Colonic mucosa (tissue), 4 donors: ENCODE measurements at places on chromosomes 3 and 15. TPM values are rescaled to one million over a fixed set of nuclear protein-coding genes. Genes with fewer than 3 reads are reported as not detected.
A peak's percentile ranks its signal among the peaks of the same experiment; 100 is the strongest.

- no peaks in the 10 kb centered on the region for H3K36me3 ChIP-seq
- DNase-seq = no peak
- no peak overlapping the region for H3K27ac ChIP-seq
Observed at GRCh38 chr3:70111411-70111810, 111.9 kb downstream of the SAMMSON start.

DNA sequence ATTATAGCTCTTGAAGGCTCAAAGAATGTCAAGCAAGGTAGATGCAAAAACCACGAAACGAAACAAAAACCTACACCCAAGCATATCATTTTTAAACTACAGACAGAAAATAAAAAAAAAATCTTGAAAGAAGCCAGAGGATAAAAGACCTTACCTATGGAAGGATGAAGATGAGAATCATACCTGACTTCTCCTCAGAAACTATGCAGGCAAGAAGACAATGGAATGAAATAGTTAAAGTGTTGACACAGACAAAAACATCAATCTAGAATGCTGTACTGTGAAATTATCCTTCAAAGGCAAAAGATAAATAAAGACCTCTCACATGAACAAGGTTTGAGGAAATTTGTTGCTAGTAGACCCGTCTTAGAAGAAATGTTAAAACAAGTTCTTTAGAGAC, 372.0 kb downstream of the ZIC4 start:
- H3K4me3 ChIP-seq = no peak overlapping the region
- H3K27me3 ChIP-seq = no peaks in the 10 kb centered on the region
- H3K27ac ChIP-seq = no peak overlapping the region
- H3K4me1 ChIP-seq = no peaks in the 10 kb centered on the region

GRCh38 chr15:41779662-41780157, 5.4 kb downstream of the MAPKBP1 start:
- H3K4me3 ChIP-seq = no peak overlapping the region
- no peak overlapping the region for H3K27ac ChIP-seq
- peaks cover 4% of the 10 kb centered on the region for H3K4me1 ChIP-seq
- H3K36me3 ChIP-seq = no peaks in the 10 kb centered on the region
- DNase-seq = no peak
- H3K27me3 ChIP-seq = no peaks in the 10 kb centered on the region

- no peak overlapping the region for H3K4me3 ChIP-seq
- H3K27ac ChIP-seq = no peak overlapping the region
- H3K36me3 ChIP-seq = no peaks in the 10 kb centered on the region
- no peaks in the 10 kb centered on the region for H3K4me1 ChIP-seq
Observed at GRCh38 chr3:158453004-158453403, 118.0 kb upstream of the MLF1 start.

- no peaks in the 10 kb centered on the region for H3K27me3 ChIP-seq
- H3K4me1 ChIP-seq = no peaks in the 10 kb centered on the region
- no peak overlapping the region for H3K27ac ChIP-seq
- DNase-seq = no peak
- H3K36me3 ChIP-seq = no peaks in the 10 kb centered on the region
Observed at GRCh38 chr3:36444909-36445308, 64.6 kb downstream of the STAC start.

GRCh38 chr3:194058189-194058571, 77.8 kb upstream of the HES1 start:
- no peak overlapping the region for H3K27ac ChIP-seq
- DNase-seq = peak; percentile 79
- H3K4me3 ChIP-seq = peak overlapping the region; percentile 12
- H3K27me3 ChIP-seq = no peaks in the 10 kb centered on the region
- H3K36me3 ChIP-seq = no peaks in the 10 kb centered on the region

DNA sequence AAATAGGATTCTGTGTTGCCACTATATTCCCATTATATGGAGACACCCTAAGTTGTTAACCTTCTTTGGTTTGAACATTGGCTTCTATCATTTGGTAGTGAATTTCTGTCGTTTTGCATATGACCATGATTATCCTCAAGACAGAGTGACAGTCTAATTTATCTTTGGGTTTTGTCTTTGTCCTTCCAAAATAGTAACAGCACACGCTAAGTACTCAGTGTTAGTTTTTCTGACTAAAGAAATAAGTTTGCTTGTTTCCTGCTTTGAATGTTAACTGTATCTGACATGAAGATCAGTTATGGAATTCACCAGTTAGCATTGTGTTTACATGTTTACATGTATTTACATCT, 352.5 kb upstream of the GRM7 start:
- H3K27me3 ChIP-seq = no peaks in the 10 kb centered on the region
- H3K27ac ChIP-seq = no peak overlapping the region
- no peak overlapping the region for H3K4me3 ChIP-seq
- H3K4me1 ChIP-seq = no peaks in the 10 kb centered on the region

DNA sequence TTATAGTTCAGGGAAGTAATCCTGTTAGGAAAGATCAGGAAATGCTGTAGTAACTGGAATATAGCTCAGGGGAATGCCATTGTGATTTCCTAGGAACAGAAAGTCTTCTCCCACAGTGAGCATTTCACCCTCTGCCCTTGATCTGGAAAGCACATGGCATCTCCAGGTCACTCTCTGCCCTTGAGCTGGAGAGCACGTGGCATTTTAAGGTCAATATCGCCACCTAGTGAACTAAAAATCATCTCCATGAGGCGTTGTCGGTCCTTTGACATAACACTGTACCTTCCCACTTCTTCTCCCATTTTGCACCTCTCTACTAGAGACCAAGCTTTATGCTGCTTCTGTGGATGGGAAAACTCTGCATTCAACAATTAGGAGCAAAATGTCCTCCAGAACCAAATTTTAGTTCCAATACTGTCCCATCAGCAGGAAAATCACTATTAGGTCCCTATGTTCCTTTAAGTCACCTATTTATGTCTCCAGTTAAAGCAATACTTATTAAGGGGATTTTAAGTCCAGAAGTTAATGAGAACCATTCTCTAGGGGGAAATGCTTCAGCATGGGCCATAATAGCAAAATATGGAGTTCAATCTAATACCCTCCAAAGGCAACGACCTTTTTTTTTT, 54.7 kb upstream of the GK5 start:
- no peak overlapping the region for H3K27ac ChIP-seq
- H3K27me3 ChIP-seq = no peaks in the 10 kb centered on the region

GRCh38 chr3:120364821-120365220, 15.7 kb upstream of the LRRC58 start:
- H3K4me3 ChIP-seq = no peak overlapping the region
- H3K27me3 ChIP-seq = no peaks in the 10 kb centered on the region
- H3K36me3 ChIP-seq = no peaks in the 10 kb centered on the region
- no peaks in the 10 kb centered on the region for H3K4me1 ChIP-seq
- H3K27ac ChIP-seq = no peak overlapping the region

DNA sequence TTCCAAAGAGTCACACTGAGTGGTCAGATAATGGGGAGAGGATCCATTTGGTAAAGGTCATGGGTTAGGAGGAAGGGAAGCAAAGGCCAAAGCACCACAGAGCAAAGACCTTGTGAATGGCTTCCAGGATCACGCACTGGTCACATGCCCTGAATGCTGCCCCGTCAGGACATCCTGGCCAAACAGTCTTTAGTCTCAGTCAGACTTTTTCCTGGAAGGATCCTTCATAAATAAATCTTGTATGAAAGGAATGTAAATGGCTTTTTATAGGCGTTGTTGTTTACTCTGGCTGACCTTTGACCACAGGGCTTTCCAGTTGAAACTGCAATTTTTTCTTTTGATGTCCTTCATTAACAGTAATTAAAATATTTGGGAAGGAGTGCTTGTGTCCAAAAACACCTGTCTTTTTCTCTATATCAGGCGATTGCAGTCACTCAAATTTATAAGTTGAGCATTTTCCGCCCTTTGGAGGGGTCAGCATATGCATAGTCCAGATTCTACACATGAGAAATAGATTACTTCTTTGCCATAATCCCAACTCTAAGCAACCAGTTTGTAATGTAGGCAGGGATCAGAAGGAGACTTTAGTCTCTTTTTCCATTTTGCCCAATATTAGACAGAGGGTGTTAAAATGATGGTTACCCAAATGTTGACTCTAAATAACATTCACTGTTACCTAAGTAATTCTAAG, 48.4 kb downstream of the CHAC1 start:
- H3K27ac ChIP-seq = peak overlapping the region; percentile 50
- DNase-seq = peak; percentile 76
- no peaks in the 10 kb centered on the region for H3K27me3 ChIP-seq
- no peaks in the 10 kb centered on the region for H3K4me1 ChIP-seq
- no peaks in the 10 kb centered on the region for H3K36me3 ChIP-seq

- H3K4me1 ChIP-seq = no peaks in the 10 kb centered on the region
- no peak for DNase-seq
- no peak overlapping the region for H3K4me3 ChIP-seq
Observed at GRCh38 chr3:64382153-64382552, 156.9 kb upstream of the PRICKLE2 start.

DNA sequence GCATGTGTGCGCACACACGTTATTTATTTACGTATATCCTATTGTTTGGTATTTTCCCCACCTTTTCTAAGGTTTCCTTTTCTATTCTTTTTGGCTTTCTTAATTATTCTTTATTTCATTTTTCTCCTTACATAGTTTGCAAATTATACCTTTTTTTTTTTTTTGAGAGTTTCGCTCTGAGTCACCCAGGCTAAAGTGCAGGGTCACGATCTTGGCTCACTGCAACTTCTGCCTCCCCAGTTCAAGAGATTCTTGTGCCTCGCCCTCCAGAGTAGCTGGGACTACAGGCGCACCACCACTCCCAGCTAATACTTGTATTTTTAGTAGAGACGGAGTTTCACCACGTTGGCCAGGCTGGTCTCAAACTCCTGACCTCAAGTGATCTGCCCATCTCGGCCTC, 20.0 kb upstream of the CILP start:
- H3K27me3 ChIP-seq = no peaks in the 10 kb centered on the region
- no peak overlapping the region for H3K4me3 ChIP-seq
- DNase-seq = no peak
- H3K36me3 ChIP-seq = no peaks in the 10 kb centered on the region

DNA sequence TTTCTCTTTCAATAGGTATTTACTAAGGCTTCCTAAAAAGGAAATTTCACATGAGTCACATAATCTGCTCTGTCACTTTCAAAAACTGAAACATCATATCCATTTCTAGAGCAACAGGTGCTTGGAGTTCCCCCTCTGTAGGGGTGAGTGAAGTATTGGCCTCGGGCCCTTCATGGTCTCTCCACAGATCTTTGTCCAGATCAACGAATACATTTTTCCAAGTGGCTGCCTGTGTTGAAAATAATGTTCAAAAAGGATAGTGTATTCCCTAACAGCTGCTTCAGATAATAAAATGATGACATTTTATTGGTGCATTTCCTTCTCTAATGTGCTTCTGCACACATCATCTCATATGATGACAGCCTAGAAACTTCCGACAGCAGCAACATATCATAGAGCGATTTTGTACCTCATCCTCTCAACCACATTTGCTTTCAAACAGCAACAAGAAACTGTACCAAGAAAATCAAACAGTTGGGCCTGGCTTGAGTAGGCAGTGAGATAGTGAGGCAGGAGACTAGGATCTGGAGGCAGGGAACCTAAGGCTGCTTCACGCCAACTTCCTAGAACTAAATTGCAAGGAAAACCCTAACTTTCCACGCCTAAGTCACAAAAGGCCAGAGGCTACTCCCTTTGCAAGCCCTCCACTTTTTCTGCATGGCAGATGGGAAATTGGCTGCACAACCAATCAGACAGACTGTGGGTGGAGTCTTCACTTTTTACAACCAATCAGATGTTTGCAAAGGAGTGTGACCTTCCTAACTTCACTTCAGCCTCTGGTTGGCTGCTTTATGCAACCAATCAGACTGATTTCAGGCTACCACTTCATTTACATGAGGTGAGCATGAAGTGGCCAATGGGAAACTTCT, 340.2 kb downstream of the LRRC3B start:
- H3K27ac ChIP-seq = no peak overlapping the region
- no peak for DNase-seq
- H3K4me1 ChIP-seq = no peaks in the 10 kb centered on the region
- no peaks in the 10 kb centered on the region for H3K27me3 ChIP-seq

DNA sequence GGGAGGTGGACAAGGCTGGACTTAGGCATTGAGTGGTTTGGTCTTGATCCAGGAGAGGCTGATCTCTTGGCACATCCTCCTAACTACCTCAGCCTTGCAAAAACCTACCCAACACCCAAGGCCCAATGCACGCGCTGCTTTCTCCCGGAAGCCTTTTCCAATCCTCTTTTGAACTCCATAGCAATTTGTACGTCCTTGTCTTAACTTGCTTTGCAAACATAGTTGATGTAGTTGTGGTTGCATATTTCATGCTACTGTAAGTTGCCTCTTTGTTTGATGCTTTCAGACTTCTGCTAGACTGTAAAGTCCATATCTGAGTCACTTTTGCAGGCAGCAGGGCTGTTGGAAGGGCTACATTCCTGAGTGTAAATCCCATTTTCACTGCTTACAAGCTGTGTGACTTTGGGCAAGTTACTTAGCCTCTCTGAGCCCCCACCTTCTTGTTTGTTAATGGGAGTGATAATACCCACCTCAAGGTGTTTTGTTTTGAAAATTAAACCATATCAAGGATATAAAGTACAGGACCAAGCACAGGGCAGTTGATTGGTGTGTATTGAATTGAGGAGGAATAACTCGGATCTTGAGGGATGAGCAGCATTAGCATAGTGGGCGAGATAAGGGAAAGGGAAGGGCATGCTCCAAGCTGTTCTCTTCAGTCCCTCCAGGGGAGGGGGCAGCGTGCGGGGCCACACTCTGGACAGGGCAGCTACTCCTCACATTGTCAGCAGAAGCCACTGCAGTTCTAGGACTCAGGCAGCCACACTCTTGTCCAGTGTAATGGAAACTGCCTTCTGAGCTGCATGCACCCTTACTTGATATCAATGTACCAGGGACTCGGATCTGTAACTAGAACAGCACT, 28.8 kb downstream of the SIAH2 start:
- no peak overlapping the region for H3K27ac ChIP-seq
- no peak overlapping the region for H3K4me3 ChIP-seq
- no peaks in the 10 kb centered on the region for H3K4me1 ChIP-seq
- no peaks in the 10 kb centered on the region for H3K27me3 ChIP-seq
- DNase-seq = no peak

DNA sequence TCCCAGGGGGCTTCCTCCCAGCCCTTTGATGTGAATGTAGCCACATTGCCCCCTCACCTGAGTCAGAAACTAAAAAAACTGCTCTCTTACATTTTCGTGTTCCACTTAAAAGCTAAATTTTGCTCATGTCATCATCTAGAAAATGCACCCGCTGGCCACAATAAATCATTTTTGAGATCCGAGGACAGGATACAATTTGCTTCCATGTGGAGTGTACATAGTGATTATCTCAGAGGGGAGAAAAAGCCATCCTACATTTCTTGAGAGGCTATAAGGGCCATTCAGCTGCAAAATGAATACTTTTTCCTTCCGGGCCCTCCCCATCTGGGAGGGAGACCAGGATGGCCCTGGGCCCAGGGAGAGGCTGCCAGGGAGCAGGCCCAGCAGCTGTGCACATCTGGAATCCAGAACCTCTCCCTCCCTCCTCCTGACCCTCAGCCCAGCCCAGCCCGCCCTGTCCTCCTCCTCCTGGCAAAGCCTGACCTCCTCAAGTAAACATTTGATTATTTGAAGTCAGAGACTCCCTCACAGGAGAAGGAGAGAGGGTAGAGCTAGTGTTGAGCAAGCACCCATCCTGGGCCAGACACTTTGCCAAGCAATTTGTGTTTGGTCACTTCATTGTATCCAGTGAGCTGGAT, 59.1 kb downstream of the CORO2B start:
- DNase-seq = peak; percentile 52
- no peaks in the 10 kb centered on the region for H3K4me1 ChIP-seq
- H3K27ac ChIP-seq = no peak overlapping the region
- no peaks in the 10 kb centered on the region for H3K27me3 ChIP-seq
- no peaks in the 10 kb centered on the region for H3K36me3 ChIP-seq

GRCh38 chr15:85831415-85832113, 36.8 kb upstream of the KLHL25 start:
- no peaks in the 10 kb centered on the region for H3K36me3 ChIP-seq
- H3K27me3 ChIP-seq = no peaks in the 10 kb centered on the region
- H3K4me1 ChIP-seq = no peaks in the 10 kb centered on the region
- DNase-seq = peak; percentile 76

Gene AMIGO3
- total RNA-seq = not detected

Gene NMB
- 4.4 TPM for total RNA-seq

Gene THAP10
- 5.0 TPM for total RNA-seq

Gene CCK
- total RNA-seq = not detected
